Ascending aorta (tissue), 2 donors: ENCODE measurements at places on chromosomes 6 and 20. TPM values are rescaled to one million over a fixed set of nuclear protein-coding genes. Genes with fewer than 3 reads are reported as not detected.

DNA sequence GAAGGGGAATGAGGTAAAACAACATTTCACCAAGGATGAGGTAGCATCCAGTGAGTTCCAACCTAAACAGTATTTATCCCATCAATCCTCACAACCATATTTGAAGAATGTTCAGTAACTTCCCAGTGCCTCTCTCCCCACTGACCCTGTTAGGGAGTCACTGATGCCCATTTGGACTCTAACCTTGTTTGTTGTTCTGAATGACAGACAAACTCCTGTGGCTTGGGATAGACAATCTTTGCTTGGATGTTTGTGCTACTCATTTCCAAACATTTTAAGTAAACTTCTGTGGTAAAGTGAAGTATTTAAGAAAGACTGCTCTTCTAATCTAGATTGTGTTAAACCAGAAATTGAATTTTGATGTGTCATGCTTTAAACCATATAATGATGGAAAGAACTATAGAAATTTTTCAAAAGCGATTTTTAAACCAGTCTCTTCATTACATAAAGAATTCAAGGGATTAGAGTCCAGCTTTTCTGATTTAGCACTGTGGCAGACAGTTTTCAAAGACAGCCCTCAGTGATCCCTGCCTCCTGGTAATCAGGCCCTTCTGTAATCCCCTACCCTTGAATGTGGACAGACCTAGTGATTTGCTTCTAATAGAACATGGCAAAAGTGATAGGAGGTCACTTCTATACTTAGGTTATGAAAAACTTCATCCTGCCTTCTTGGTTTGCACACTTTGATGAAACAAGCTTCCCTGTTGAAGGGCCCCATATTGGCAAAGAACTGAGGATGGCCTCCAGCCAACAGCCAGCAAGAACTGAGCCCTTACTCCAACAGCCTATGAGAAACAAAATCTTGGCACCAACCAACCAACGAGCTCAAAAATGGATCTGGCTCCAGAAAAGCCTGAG lies 191.6 kb downstream of the DST start:
- peaks cover 18% of the 10 kb centered on the region for H3K4me1 ChIP-seq
- peak overlapping the region; percentile 72 for H3K27ac ChIP-seq
- no peaks in the 10 kb centered on the region for H3K36me3 ChIP-seq
- no peak overlapping the region for H3K4me3 ChIP-seq
- H3K27me3 ChIP-seq, result no peaks in the 10 kb centered on the region

The OTOR gene
- total RNA-seq, result not detected

DNA sequence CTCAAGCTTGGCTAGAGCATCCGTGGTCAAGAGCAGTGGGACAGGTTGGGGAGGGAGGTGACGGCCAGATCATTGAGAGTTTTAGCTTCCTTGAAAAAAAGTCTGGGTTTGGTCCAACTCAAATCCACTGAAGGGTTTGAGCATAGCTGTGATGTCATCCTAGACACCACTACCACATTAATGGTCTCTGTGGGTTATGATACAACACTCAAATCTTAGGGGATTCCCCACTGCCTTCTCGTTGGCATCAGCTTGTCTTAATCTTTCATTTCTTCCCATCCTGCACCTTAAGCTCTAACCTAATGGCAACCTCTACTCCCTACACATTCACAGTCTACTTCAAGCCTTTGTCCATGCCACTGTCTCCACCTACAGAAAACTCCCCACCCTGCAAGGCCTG lies 77.3 kb downstream of the BMP6 start:
- H3K4me1 ChIP-seq, result no peaks in the 10 kb centered on the region
- no peaks in the 10 kb centered on the region for H3K27me3 ChIP-seq
- no peaks in the 10 kb centered on the region for H3K36me3 ChIP-seq
- no peak overlapping the region for H3K4me3 ChIP-seq

- no peak overlapping the region for H3K27ac ChIP-seq
- no peaks in the 10 kb centered on the region for H3K36me3 ChIP-seq
- no peak for DNase-seq
- no peak overlapping the region for H3K4me3 ChIP-seq
- no peaks in the 10 kb centered on the region for H3K27me3 ChIP-seq
Observed at GRCh38 chr6:264626-265025, 27.7 kb upstream of the DUSP22 start.

- no peaks in the 10 kb centered on the region for H3K4me1 ChIP-seq
- no peak overlapping the region for H3K4me3 ChIP-seq
- no peak overlapping the region for H3K27ac ChIP-seq
Observed at GRCh38 chr20:24764027-24764793, 184.9 kb upstream of the CST7 start.

DNA sequence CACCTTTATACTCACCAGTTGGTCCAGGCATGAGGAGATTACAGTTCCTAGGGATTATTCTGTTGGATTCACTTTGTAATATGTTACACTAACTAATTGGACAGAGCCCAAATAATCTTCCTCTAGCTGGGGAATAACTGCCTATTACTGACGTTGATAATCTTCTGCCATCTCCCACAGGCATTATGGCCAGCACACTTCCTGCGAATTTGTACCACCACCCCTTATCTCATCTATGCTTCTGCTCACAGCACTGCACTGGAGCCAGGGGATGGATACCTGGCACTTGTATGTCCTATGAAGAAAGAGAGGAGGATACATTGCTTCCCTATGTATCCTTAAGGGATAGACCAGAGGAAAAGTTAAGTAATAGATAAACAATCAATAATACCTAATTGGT lies 494.8 kb upstream of the MAN1A1 start:
- H3K27ac ChIP-seq, result no peak overlapping the region
- H3K27me3 ChIP-seq, result no peaks in the 10 kb centered on the region
- no peaks in the 10 kb centered on the region for H3K36me3 ChIP-seq
- no peaks in the 10 kb centered on the region for H3K4me1 ChIP-seq
- no peak overlapping the region for H3K4me3 ChIP-seq
- no peak for DNase-seq

- no peaks in the 10 kb centered on the region for H3K27me3 ChIP-seq
- no peak for DNase-seq
- H3K36me3 ChIP-seq, result no peaks in the 10 kb centered on the region
- H3K27ac ChIP-seq, result no peak overlapping the region
- H3K4me1 ChIP-seq, result no peaks in the 10 kb centered on the region
- no peak overlapping the region for H3K4me3 ChIP-seq
Observed at GRCh38 chr6:52341561-52342260, 20.2 kb upstream of the PAQR8 start.

GRCh38 chr20:64055893-64056638 lies 6.6 kb upstream of the SOX18 start:
- DNase-seq, result no peak
- H3K4me3 ChIP-seq, result no peak overlapping the region
- H3K4me1 ChIP-seq, result no peaks in the 10 kb centered on the region

The SLC17A2 gene
- not detected for total RNA-seq

- DNase-seq, result no peak
- no peaks in the 10 kb centered on the region for H3K27me3 ChIP-seq
- H3K4me3 ChIP-seq, result no peak overlapping the region
- no peaks in the 10 kb centered on the region for H3K4me1 ChIP-seq
- H3K27ac ChIP-seq, result no peak overlapping the region
Observed at GRCh38 chr6:9485992-9486391, 928.9 kb downstream of the TFAP2A start.

The C6orf163 gene
- total RNA-seq, result not detected

DNA sequence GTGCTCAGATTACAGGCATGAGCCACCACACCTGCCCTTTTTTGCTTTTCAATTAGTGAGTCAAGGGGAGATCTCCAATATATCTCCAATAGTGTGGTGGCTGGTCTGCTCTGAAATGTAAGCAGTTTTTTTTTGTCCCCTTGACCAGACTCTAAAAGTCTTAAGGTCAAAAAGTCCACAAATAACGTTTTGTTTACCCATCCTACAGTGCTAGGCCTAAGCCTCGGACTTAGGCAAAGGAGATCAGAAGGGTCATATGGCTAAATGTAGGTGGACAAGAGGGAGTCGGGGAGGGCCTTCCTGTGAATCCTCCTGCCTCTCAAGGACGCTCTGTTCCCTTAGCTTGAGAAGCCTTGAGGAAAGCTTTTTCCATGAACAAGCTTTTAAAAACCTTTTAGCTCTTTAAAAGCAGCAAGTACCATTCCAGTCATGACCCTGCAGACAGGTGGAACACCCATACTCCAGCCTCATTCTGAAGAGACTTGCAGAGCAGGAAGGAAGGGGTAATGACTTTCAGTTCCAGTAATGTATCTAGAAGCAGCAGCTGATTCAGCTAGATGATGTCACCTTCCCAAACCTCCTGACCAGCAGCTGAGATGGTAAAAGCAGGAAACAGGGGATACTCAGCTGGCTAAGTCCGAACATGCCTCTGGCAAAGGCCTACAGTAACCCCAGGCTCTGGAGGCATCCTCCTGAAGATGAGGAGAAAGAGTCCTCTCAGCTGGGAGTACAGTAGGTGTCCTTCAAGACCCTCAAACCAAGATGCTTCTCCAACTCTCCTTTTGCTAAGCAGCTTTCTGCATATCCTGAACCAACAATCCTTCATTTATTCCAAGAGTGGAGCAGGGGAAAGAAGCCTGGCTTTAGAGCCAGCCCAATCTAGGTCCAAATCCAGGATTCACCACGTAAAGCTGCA lies 23.6 kb downstream of the BCL2L1 start:
- no peak overlapping the region for H3K4me3 ChIP-seq
- H3K27me3 ChIP-seq, result no peaks in the 10 kb centered on the region
- H3K27ac ChIP-seq, result peak overlapping the region; percentile 86
- peaks cover 61% of the 10 kb centered on the region for H3K4me1 ChIP-seq
- peak; percentile 69 for DNase-seq

DNA sequence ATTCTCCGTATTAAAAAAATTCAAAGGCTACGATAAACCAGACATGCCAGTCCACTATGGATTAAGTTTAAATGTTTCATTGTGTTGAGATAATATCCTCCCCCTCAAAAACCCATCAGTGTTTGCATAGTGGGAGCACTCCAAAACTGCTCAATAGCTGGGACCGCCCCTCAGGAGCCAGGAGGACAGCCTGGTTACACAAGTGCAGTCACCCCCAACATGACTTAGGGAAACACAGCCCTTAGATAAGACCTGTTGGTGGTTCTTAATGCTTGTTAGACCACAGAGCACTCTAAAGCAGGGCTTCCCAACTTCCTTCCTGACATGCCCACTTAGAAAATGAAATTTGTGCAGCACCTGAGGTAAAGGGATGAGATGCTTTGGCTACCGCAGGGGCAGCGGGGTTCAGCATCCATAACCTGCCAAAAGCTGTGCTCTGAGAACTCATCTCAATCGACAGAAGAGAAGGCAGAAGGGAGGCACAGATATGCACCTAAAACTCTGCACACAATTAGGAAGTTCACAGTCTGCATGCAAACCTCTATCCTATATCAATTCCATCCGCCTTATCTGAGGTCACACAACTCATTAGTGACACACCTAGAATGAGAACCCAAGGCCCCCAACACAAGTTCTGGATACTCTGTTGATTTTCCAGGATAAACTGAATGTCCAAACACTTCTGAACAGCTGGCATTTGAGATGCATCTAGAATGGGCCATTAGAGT lies 74.3 kb downstream of the RALGAPA2 start:
- DNase-seq, result no peak
- H3K4me3 ChIP-seq, result no peak overlapping the region
- no peak overlapping the region for H3K27ac ChIP-seq
- H3K27me3 ChIP-seq, result no peaks in the 10 kb centered on the region
- no peaks in the 10 kb centered on the region for H3K4me1 ChIP-seq

DNA sequence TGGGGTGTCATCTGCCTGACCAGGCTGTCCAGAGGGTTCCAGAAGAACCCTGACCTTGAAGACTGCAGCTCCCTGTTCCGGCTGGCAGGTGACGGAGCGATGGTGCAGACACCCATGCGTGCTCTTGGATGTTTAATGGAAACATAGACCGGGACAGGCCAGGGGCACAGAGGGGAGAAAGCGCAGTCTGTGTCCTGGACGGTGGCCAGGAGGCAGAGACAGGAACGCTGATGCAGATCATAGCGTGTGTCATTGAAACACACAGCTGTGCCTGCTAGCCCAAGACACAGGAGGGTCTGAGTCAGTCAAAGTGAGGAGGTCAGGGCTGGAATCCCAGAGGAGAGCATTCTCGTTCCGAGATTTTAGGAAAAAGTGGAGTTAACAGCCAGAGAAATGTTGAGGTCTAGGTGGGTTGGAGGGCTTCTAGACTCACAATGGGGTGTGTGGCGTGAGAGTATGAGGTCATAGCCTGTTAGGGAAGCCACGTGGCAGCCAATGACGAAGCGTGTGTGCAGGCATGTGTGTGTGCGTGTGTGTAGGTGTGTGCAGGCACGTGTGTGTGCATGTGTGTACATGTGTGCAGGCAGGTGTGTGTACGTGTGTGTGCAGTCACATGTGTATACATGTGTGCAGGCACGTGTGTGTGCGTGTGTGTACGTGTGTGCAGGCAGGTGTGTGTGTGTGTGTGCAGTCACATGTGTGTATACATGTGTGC lies 167.0 kb downstream of the ERMARD start:
- H3K27me3 ChIP-seq, result no peaks in the 10 kb centered on the region
- H3K4me1 ChIP-seq, result no peaks in the 10 kb centered on the region
- H3K36me3 ChIP-seq, result no peaks in the 10 kb centered on the region

DNA sequence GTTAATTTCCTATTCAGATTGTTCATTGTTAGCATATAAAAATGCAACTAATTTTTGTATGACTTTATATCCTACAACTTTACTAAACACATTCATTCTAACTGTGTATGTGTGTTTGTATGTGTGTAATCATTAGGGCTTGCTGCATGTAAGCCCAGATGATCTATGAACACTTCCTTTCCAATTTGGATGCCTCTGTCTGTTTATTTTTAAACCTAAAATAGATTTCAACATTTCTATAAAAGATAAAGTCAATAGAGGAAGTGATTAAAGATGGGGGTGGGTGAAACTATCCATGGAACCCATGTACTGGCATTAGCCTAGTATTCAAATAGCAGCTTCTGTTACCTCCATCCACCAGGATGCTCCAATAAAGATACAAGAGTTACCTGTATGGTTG lies 15.7 kb upstream of the AKAP12 start:
- no peaks in the 10 kb centered on the region for H3K36me3 ChIP-seq
- no peak overlapping the region for H3K27ac ChIP-seq
- no peaks in the 10 kb centered on the region for H3K27me3 ChIP-seq
- no peak overlapping the region for H3K4me3 ChIP-seq

- H3K36me3 ChIP-seq, result peaks cover 24% of the 10 kb centered on the region
- peak; percentile 16 for DNase-seq
- peaks cover 9% of the 10 kb centered on the region for H3K4me1 ChIP-seq
- peak within 1 kb of the TSS; percentile 98 for H3K27ac ChIP-seq
Observed at GRCh38 chr6:31620586-31621319, at the start of gene PRRC2A. Gene PRRC2A, plus strand, starts transcription at chr6:31620715. Its CDS starts 2,075 bp downstream, at chr6:31622790.

DNA sequence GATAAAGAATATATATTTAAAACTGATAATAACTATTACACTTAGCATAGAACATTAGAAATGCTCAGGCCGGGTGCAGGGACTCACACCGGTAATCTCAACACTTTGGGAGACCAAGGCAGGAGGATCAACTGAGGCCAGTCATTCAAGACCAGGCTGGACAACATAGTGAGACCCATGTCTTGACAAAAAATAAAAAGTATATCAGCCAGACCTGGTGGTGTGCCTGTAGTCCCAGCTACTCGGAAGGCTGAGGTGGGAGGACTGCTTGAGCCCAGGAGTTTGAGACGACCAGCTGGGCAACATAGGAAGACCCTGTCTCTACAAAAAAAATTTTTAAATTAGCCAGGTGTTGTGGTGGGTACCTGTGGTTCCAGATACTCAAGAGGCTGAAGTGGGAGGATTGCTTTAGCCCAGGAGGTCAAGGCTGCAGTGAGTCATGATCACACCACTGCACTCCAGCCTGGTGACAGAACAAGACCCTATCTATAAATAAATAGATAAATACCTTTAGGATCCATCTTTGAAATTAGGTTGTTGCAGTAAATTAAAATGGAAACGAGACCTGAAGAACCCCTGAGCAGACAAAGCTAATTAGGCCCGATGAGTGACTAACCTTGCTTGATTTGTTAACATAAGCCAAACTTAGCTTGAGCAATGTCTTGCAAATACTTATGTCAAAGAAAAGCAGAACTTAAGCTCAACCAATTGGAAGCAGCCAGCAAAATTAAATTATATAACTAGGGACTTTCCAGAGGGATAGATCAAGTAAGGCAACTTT lies 75.8 kb upstream of the E2F3 start:
- no peak overlapping the region for H3K4me3 ChIP-seq
- no peaks in the 10 kb centered on the region for H3K27me3 ChIP-seq
- H3K27ac ChIP-seq, result no peak overlapping the region

The WASF1 gene
- total RNA-seq, result 0.53 TPM
